ENCODE measurements at places on chromosomes 4 and X.

- DNase-seq, result no peak
Measured at GRCh38 chrX:46627711-46628419, 54.3 kb downstream of the CHST7 start.

DNA sequence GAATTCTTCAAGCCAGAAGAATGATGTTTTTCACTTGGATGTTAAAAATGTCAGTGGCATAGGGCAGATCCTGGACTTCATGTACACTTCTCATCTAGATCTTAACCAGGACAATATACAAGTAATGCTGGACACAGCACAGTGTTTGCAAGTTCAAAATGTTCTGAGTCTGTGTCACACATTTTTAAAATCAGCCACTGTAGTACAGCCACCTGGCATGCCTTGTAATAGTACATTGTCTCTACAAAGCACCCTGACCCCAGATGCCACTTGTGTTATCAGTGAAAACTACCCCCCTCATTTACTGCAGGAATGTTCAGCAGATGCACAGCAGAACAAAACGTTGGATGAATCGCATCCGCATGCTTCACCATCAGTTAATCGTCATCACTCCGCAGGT, 11.9 kb downstream of the ZBTB49 start:
- no peak for DNase-seq

- no peak for DNase-seq
Measured at GRCh38 chr4:136246876-136247275, 1285.4 kb downstream of the PCDH18 start.

- no peak for DNase-seq
Measured at GRCh38 chr4:105113800-105114199, 32.9 kb upstream of the TET2 start.

GRCh38 chr4:129532573-129532972, 436.6 kb downstream of the C4orf33 start:
- DNase-seq, result peak; percentile 67

- DNase-seq, result no peak
Measured at GRCh38 chr4:158428242-158428641, 93.4 kb upstream of the RXFP1 start.

DNA sequence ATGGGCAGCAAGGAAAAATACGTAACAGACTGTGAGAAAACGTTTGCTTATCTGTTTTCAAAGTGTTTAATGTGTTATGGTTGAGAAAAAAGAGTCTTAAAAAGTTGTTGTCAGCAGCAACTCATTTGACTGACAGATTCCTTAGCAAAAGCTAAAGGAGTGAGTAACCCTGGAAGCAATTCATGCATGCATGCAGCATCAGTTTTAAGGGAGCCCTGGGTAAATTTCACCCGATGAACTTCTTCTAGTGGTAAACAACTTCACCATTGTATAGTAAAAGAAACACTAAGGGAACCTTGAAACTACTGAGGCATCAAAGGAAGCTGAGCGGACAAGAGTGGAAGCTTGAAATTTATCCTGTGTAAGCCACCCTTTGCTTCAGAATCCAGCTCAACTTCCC, 583.2 kb upstream of the INTU start:
- no peak for DNase-seq

DNA sequence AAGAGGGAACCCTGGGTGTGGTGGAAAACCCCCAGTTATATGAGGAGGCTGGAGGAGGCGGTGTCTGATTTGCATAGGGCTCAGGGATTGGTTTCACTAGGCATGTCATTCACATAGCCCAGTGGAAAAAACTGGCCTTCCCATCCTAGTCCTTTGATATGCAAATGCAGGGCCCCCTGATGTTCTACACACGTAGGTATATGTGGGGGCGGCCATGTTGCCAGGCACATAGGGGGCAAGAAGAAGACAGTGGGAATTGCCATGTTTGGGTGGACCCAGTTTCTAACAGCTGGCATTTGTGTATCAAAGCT, 34.0 kb upstream of the ENPP6 start:
- DNase-seq, result no peak

GRCh38 chr4:186342582-186342981, 76.6 kb downstream of the F11 start:
- DNase-seq, result no peak

DNA sequence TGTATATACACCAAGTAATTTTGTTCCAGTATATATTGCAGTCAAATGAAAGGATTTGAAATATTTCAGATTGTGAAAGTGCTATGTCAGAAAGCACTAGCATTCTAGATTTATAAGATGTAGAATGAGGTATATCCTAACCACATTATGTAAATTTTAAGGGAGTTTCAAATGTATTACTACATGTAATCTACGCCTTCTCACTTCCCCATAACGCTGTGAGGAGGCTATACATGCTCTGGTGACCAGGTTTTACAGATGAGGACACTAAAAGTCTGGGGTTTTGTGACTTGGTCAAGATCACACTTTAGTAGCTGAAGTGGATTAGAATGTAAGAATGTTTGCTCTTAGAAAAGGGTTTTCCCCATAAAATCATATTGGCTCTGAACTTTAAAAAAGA, 8.1 kb downstream of the ENPEP start:
- DNase-seq, result no peak

DNA sequence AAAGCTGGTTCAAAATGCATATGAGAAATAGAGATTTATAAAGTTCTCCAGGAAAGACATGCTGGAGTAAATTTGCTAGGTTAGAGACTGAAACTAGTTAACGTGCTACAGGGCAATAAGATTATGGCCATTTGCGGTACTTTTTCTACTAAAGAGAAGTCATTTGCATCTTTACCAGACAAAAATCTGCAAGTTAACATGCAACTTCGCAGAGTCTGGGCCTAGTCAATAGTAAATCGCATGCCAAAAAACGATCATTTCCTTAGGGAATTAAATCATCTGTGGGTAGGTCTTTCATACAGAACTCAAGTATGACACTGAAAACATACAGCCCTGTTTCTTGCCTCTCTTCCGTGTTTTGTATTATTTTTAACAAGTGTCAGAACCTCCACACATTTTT, 32.8 kb upstream of the REST start:
- no peak for DNase-seq
